ENCODE measurements at places on chromosomes 5 and 9.

- DNase-seq, result no peak
Observed at GRCh38 chr5:17847286-17847685, 213.0 kb downstream of the TAF11L14 start.

GRCh38 chr9:15189481-15189880 lies 117.5 kb downstream of the TTC39B start:
- no peak for DNase-seq

- DNase-seq, result no peak
Observed at GRCh38 chr9:97908705-97909104, 13.6 kb downstream of the TRMO start.

GRCh38 chr5:152332716-152333460 lies 72.2 kb downstream of the NMUR2 start:
- DNase-seq, result no peak

DNA sequence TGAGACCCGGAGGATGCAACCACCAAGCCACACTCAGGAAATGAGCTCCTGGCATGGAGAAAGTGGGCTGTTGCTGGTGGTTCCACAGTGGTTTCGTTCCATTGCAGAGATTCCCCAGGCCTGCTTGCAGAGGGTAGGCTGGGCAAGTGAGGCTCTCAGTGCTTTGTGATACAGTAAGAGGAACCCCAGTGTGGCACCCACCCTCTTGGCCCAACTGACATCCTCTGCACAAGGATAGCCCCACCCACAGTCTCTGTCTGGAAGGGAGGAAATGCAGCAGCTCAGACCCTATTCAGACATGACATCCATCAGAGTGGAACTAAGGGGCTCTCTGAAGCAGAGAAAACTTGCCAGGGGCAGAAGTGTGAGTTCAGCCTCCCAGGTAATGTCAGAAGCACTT lies 69.6 kb upstream of the FSTL4 start:
- DNase-seq, result no peak

DNA sequence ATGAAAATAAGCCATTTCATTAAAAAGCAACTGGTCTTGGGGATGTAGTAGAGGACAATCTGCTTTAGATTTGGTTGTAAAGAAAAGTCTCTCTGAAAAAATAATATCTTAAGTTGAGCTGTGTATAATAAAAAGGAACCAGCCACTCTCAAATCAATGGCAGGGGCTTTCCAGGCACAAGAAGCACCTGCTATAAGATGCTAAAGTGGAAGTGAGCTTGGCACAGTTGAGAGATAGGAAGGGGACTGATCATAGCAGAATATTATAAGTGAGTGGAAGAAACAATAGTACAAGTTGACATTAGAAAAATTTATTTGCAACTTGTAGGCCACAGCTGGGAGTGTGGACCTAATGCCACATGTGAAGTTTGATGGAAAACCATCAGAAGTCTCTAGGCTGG lies 28.1 kb upstream of the SPINK5 start:
- DNase-seq, result no peak

- no peak for DNase-seq
Observed at GRCh38 chr5:96440185-96440538, 7.1 kb upstream of the PCSK1 start.

DNA sequence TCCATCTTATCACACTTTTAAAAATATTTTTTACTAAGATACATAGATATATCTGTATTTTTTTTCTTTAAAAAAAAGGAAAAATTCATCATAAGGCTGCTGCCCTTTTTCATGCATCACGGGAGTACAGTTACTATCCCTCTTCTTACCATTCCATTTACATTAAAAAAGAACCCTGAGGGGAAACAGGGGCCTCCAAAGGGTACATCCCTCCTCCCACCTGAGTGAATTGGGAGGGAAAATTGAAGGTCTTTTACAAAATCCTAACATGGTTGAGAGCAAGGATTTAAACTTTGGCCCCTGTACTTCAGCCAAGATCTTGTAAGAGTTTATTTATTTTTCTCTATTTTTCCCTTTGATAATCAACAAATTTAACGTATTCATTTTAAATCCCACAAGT lies 319.2 kb downstream of the MLLT3 start:
- no peak for DNase-seq
